Hematopoietic multipotent progenitor cell treated with erythropoietin and hydrocortisone succinate and interleukin-3 and kit ligand, for 4 days (in vitro differentiated cells): ENCODE measurements at places on chromosomes 12 and 14.

DNA sequence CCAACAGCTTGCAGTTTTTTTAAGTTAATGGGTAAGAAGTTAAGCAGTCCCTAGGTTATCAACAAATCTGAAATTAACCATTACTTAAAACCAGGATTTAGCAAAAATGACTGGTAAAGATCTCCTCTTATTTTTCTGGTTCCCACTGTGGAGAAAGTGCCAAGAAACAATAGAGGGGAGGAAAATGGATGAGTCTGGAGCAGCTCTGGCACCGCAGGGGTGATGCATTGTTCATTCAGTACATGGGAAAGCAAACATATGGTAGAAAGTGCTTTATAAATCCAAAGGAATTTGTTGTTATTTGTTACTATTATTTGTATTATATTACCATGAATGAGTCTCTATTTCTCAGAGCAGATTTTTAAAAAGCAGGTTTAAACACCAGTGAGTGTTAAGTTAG, 92.2 kb downstream of the DYRK2 start:
- no peak for DNase-seq

- DNase-seq: no peak
Measured at GRCh38 chr12:85440271-85440670, 160.3 kb downstream of the ALX1 start.

DNA sequence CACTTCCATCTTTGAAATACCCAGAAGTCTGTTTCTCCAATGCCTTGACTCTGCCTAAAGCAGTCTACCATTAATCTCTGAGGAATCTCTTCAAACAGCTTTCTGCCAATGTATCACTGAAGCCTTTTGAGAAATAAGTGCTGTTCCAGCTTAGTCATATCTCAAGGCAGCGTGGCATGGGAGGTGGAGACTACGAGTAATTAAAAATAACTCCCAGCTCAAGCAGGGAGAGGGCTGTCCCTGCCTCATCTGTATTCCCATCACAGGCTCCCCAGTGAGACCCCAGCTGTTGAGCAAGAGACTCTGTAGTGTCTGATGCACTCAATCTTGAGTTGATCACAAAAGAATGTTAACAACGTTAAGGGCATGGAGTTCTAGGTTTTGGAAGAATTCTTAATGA, 700.6 kb downstream of the DIO2 start:
- DNase-seq: no peak

- DNase-seq: no peak
Measured at GRCh38 chr12:1914114-1914911, 4.1 kb downstream of the CACNA2D4 start.

DNA sequence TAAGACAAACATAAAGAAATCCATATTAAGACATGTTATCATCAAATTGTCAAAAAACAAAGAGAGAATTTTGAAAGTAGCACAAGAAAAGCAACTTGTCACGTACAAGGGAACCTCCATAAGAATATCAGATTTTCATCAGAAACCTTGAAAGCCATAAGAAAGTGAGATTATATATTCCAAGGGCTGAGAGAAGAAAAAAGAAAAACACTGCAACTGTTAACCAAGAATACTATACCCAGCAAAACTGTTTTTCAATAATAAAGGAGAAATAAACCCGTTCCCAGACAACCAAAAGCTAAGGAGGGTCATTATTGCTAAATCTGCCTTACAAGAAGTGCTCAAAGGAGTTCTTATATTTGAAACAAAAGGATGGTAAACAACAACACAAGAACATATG, 94.7 kb upstream of the TSPAN8 start:
- no peak for DNase-seq

DNA sequence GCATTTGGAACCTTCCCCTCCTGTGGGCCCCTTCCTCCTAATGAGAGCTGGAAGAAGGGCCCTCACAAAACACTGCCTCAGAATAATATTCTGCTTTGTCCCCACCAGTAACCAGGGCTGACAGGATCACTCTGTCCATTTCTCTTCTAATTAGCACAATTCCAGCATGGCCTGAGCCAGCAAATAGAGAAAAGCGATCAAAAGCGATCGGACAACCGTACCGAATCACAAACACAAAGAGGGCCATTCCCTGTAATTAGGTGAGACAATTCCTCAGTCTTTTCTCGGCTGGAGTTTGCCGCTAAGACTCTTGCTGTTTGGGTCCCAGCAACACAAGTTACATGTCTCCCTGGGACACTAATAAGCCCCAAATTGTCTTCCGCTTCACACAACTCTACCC, 35.6 kb upstream of the VSX2 start:
- DNase-seq: no peak
